Uterus (tissue), 4 donors: ENCODE measurements at places on chromosomes 16 and 17. TPM values are rescaled to one million over a fixed set of nuclear protein-coding genes. Genes with fewer than 3 reads are reported as not detected.

CX3CL1 gene
- total RNA-seq = 10.6 TPM

PLEKHH3 gene
- total RNA-seq = 9.2 TPM

OR2C1 gene
- total RNA-seq = 0.69 TPM

SOX8 gene
- total RNA-seq = 1.1 TPM

CCL1 gene
- not detected for total RNA-seq

RNF157 gene
- total RNA-seq = 1.4 TPM

- H3K36me3 ChIP-seq = no peaks in the 10 kb centered on the region
- H3K4me3 ChIP-seq = no peak overlapping the region
- no peaks in the 10 kb centered on the region for H3K4me1 ChIP-seq
- H3K27me3 ChIP-seq = no peaks in the 10 kb centered on the region
Observed at GRCh38 chr17:32275060-32276042, 9.7 kb downstream of the RHBDL3 start.

GRCh38 chr17:19720210-19720475, 3.8 kb upstream of the SLC47A2 start:
- no peak overlapping the region for H3K27ac ChIP-seq
- no peak overlapping the region for H3K4me3 ChIP-seq
- H3K36me3 ChIP-seq = no peaks in the 10 kb centered on the region
- H3K27me3 ChIP-seq = no peaks in the 10 kb centered on the region
- DNase-seq = no peak

- DNase-seq = no peak
- H3K27me3 ChIP-seq = no peaks in the 10 kb centered on the region
- no peak overlapping the region for H3K4me3 ChIP-seq
- no peaks in the 10 kb centered on the region for H3K4me1 ChIP-seq
Observed at GRCh38 chr16:58038219-58038641, 12.7 kb downstream of the MMP15 start.

GRCh38 chr16:89357055-89357816, 133.1 kb downstream of the ANKRD11 start:
- H3K4me1 ChIP-seq = peaks cover 3% of the 10 kb centered on the region
- no peaks in the 10 kb centered on the region for H3K36me3 ChIP-seq
- DNase-seq = no peak

DNA sequence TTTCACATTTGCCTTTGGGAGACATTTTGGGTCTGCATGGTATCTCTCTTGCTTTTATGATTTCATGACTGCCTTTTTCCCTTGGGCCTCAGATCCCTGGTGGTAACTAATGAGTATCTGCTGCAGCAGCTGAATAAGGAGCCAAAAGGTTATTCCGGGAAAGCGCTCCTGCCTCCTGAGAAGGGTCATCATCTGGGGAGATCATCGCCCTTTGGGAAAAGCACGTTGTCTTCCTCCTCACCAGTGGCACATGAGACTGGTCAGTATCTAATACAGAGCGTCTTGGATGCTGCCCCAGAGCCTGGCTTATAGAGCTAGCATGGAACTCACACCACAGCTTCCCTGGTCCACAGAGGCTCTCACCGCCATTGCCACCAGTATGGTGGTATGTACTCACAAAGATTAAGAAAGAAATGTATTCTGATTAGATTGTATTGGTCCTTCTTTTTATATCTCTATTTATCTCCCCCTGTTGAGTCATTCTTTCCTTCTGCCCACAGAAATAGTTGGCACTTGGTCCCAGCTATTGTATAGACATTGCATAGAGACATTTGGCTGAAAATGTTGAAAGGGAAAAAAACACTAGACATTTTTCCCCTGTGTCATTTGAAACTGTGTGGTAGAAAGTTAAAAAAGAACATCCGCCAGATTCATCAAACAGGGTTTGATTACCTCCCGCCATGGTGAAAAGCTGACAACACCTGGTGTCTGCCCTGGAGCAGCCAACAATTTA, 8.4 kb downstream of the TPPP3 start:
- H3K4me3 ChIP-seq = no peak overlapping the region
- no peaks in the 10 kb centered on the region for H3K27me3 ChIP-seq
- no peaks in the 10 kb centered on the region for H3K4me1 ChIP-seq
- no peak overlapping the region for H3K27ac ChIP-seq
- no peak for DNase-seq

GRCh38 chr17:75086496-75087181, 1.1 kb upstream of the SLC16A5 start:
- DNase-seq = no peak
- no peaks in the 10 kb centered on the region for H3K36me3 ChIP-seq
- H3K4me1 ChIP-seq = peaks cover 7% of the 10 kb centered on the region
- no peak overlapping the region for H3K4me3 ChIP-seq

DNA sequence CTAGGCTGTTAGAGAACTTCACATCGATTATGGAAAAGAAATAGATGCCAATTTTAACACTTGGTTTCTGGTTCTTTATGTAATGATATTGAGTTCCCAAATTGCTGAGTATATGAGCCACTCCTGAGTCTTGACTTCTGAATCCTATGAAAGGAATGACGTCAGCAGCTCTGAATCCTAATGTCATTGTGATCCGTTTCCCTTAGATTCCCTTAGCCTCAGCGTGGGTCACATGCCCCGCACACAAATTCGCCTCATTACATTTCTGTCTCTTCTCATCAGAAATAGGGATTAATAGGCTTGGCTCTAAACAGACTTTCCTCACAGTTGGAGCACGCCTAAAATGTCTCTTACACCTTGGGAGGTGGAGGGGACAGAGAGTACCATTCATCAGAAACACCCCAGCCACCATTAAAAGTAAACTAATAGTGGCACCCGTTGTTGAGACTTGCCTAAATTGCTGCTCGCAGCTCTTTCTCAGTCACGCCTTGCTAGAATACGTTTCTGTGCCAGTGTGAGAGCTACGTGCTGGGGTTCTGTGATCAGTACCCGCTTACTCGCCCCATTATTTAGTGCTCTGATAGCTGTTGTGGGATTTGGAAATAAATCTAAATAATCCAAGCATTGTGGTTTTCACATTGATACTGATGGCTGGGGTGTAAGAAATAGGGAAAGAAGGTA, 7.1 kb downstream of the MRM3 start:
- no peak overlapping the region for H3K4me3 ChIP-seq
- no peaks in the 10 kb centered on the region for H3K4me1 ChIP-seq
- H3K27ac ChIP-seq = no peak overlapping the region
- no peak for DNase-seq
- H3K36me3 ChIP-seq = no peaks in the 10 kb centered on the region
- no peaks in the 10 kb centered on the region for H3K27me3 ChIP-seq

DNA sequence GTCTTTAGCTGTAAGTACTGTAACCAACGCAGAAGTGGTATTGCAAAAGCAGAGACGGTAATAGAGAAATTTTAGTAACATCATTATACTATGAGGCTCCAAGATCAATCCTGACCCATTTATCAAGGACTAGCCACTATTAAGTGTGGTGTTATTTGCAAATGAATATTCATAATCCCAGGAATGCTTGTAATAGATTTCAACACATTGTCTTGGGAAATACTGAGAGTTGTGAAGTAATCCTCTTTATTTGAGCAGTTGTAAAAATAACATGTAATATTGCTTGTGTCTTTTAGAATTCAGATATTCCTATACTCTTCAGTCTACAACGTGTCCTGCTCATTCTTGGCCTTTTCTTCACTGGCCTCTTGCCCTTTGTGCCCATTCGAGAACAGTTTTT, 46.4 kb downstream of the GDPD1 start:
- DNase-seq = no peak
- no peak overlapping the region for H3K27ac ChIP-seq
- no peaks in the 10 kb centered on the region for H3K27me3 ChIP-seq

DNA sequence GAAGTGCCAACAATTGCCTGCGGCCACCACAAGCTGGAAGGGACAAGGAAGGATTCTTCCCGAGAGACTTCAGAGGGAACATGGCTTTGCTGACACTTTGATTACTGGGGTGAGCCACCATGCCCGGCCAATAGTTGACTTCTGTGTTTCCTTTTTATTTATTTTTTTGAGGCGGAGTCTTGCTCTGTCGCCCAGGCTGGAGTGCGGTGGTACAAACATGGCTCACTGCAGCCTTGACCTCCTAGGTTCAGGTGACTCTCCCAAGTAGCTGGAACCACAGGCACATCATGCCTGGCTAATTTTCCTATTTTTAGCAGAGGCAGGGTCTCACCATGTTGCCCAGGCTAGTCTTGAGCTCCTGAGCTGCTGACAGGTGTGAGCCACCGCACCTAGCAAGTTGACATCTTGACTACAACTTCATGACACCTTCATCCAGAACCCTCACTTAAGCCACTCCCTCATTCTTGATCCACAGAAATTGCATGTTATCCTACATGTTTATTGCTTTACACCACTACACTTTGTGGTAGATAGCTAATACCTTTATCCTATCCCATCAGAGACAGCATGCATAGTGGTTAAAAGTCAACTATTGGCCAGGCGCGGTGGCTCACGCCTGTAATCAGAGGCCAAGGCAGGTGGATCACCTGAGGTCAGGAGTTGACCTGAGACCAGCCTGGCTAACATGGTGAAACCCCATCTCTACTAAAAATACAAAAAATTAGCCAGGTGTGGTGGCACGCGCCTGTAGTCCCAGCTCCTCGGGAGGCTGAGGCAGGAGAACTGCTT, 16.1 kb upstream of the GPRC5C start:
- no peaks in the 10 kb centered on the region for H3K27me3 ChIP-seq
- no peak overlapping the region for H3K4me3 ChIP-seq
- H3K36me3 ChIP-seq = no peaks in the 10 kb centered on the region
- H3K4me1 ChIP-seq = no peaks in the 10 kb centered on the region
- DNase-seq = no peak

GRCh38 chr17:45394913-45395568, 37.6 kb downstream of the ARHGAP27 start:
- DNase-seq = peak; percentile 65
- H3K27me3 ChIP-seq = no peaks in the 10 kb centered on the region

- no peaks in the 10 kb centered on the region for H3K4me1 ChIP-seq
- H3K36me3 ChIP-seq = no peaks in the 10 kb centered on the region
- no peak overlapping the region for H3K4me3 ChIP-seq
- no peak overlapping the region for H3K27ac ChIP-seq
- DNase-seq = no peak
Observed at GRCh38 chr17:74945543-74945942, 9.8 kb downstream of the OTOP3 start.

DNA sequence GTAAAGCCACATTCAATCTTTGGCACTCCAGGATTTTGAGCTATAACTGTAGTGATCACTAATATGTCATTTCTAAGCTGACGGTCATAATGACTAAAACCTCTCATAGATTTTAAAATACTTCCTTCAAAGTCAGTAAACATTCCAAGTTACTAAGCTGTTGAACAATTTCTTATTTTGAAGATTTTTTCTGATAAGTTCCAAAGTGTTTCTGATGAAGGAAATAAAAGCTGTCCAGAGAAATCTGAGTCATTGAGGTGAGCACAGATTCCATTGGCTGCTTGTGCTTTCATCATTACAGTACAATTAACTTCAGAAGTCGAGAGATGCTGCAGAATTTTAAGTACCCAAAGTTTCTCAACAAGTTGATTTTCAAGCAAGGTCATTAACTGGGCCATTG, 23.9 kb downstream of the NLRC5 start:
- DNase-seq = no peak
- no peaks in the 10 kb centered on the region for H3K36me3 ChIP-seq
- H3K27ac ChIP-seq = no peak overlapping the region
- H3K4me3 ChIP-seq = no peak overlapping the region
- no peaks in the 10 kb centered on the region for H3K27me3 ChIP-seq

DNA sequence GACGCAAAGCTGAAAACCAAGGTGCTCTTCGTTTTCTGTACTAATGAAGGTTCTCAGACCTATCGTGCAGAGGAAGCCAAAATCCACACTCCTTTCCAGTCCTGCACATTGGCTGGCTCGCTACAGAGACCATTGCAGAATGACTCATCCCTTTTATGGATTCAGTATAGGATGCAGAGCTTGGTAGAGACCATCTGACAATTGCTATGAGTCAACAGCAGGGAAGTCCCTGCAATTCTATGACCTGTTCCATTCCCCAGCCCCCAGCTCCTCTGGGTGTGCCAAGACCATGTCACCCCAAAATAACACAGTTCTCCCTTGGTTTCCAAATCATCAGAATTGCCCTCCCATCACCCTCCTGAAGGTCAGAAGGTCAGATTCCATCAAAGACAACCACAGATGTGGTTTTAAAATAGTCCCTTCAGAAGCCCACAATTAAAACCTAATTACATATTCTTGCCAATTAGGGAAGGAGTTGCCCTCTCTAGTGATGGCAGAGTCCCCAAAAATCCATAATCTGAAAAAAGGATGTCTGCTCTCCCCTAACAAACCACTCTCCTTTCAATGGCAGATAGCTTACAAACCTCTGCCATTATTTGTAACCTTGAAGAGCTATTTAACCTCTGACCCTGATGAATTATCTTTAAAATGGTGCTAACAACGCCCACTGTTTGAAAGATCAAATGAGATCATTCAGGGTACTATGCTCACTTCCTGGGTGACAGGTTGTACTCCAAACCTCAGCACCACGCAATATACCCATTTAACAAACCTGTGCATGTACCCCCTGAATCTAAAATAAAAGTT, 108.2 kb upstream of the RBBP6 start:
- no peaks in the 10 kb centered on the region for H3K27me3 ChIP-seq
- H3K36me3 ChIP-seq = no peaks in the 10 kb centered on the region
- DNase-seq = no peak
- no peak overlapping the region for H3K27ac ChIP-seq

GRCh38 chr16:89020068-89020924, 43.3 kb upstream of the CBFA2T3 start:
- H3K27me3 ChIP-seq = no peaks in the 10 kb centered on the region
- no peak overlapping the region for H3K27ac ChIP-seq
- DNase-seq = no peak
- no peaks in the 10 kb centered on the region for H3K4me1 ChIP-seq

DNA sequence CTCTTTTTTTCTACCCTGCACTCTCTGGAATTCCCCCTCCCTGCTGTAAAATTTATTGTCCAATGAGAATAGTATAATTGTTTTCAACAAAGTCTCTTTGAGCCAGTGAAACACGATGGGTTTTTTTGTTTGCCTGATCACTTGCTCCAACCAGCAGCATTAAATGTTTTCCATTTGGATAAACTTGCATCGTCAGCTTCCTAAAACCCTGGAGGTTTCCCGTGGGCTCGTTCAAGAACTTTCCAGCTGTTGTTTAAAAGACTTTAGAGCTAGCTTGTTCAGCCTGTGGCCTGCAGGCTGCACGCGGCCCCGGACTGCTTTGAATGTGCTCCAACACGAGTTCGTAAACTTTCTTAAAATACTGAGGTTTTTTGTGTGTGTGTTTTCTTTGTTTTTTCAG, 14.9 kb downstream of the NAGPA start:
- H3K4me3 ChIP-seq = no peak overlapping the region
- H3K27me3 ChIP-seq = no peaks in the 10 kb centered on the region
- DNase-seq = no peak
- no peak overlapping the region for H3K27ac ChIP-seq
- no peaks in the 10 kb centered on the region for H3K36me3 ChIP-seq

GRCh38 chr17:11564589-11565380, 33.5 kb upstream of the DNAH9 start:
- no peak overlapping the region for H3K4me3 ChIP-seq
- H3K4me1 ChIP-seq = no peaks in the 10 kb centered on the region
- no peak for DNase-seq
- no peaks in the 10 kb centered on the region for H3K27me3 ChIP-seq

DNA sequence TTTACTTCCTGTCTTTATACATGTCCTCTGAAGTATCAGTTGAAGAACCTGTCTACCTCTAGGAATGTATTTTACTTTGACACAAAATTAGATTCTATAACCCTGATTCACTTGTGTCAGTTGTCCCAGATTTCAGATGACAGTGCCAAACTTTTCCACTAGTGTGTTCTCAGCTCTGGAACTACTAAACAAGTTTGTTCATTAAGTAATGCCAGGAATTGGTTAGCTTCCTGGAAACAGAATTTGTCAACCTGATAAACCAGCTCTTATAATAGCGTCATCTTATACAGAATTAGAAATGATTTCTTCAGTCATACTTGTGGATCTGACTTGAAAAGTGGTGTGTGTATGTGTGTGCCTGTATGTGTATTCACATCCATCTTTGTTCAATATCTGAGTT, 7.4 kb downstream of the MAP3K3 start:
- H3K27ac ChIP-seq = no peak overlapping the region
- peaks cover 7% of the 10 kb centered on the region for H3K4me1 ChIP-seq
- DNase-seq = no peak
- no peak overlapping the region for H3K4me3 ChIP-seq
